ENCODE measurements at places on chromosomes 1 and 21.

GRCh38 chr21:36396971-36397370 lies 11.8 kb downstream of the CHAF1B start:
- no peak for DNase-seq

GRCh38 chr21:27268290-27268689 lies 301.4 kb upstream of the ADAMTS5 start:
- no peak for DNase-seq

- DNase-seq = no peak
Measured at GRCh38 chr1:108829498-108829916, 27.4 kb downstream of the AKNAD1 start.

- no peak for DNase-seq
Measured at GRCh38 chr1:182485861-182486260, 35.9 kb downstream of the RGSL1 start.

DNA sequence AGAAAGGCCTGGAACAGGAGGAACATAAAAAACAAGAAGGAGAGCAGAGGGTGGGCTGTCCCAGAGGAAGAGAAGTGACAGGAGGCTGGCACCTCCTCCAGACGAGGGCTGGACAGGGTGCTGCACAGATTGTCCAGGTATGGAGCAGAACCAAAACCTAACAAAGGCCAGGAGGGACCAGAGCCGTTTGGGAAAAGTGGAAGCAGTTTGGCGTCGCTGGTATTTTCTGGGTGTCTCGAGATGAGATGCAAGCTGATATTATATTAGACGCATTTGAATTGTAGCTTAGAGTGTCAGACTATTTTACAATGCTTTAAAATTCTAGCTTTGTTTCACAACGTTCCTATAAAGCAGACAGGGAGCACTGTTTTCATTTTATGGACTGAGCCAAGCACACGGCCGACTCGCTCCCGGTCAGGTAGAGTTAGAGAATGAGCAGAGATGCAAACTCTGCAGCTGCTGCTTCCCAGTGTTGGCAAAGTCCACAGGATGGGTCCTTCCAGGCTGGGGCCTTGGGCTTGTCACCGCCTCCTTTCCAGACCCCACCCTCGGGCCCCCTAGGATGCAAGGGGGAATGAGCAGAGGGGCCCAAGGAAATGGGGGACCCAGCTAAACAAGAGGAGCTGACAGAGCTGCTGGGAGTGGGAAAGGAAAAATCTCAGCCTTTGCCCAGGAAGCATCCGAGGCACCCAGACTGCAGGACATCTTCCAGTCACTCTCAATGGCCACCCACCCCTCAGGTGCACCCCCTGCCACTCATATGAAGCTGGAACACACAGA lies 60.8 kb upstream of the TMPRSS2 start:
- no peak for DNase-seq

DNA sequence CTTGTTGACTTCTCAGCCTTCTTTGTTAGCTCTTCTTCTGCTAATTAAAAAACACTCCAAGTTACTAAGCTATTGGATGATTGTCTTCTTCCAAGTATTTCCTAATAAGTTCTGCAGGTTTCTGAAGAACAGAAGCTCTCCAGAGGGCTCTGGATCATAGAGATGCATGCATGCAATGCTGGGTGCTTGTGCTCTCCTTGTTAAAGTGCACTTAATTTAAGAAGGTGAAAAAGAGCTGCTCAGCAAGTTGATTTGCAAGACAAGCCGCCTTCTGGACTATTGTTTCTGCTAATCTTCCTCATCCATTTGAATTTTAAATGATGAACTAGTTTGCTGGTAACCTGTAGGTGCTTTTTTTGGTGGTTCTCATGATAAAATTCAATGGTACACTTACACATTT lies 16.1 kb downstream of the RRP15 start:
- DNase-seq = no peak

- peak; percentile 9 for DNase-seq
Measured at GRCh38 chr1:23558140-23558871, 995 bp downstream of the ID3 start.

DNA sequence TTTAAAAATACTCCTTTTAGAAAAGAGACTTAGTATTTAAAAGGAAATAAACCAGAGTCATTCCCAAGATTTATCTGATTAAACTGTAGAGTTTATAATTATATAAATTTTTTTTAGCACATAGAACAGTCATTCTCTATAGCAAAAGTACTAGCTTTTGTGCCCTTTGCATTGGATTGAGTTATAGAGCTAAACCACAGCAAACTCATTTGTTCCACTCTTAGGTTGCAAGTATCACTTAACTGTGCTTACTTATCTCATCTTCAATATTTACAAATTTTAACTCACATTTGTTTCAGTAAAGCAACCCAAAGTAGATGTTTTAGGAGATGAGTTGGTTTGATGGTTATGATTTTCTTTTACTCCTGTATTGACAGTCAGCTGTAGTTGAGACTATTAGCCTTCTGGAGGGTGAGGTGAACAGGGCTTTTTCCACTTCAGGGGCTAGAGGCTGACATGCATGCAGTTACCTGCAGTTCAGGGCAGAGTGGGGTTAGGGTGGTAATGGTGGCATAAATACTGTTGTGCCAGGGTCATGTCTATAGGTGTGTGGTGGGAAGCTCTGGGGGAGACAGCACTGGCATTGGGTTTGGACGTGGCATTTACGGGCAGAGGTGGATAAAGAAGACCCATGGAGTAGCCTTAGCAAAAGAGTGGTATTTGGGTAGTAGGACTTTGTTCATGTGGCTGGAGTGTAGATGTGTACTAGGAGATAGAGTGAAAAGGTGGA lies 42.1 kb downstream of the DYRK1A start:
- DNase-seq = no peak

DNA sequence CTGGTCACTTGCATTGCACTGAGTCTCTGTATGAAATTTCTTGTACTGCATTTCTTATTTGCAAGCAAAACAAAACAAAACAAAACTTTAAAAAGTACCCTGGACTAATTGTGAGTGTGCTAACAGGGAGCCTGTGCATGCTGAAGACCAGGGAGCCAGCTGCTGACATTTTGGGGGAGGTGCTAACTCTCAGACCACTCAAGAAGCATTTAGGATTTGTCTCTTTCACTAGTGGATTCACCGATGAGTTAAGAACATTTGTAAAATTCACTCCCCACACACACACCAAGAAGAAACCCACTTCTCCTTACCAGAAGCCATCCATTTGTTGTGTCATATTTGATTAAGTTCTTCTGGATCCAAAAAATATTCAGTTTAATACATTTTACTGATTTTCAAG lies 95.7 kb upstream of the C1orf105 start:
- DNase-seq = no peak

- DNase-seq = no peak
Measured at GRCh38 chr1:37475380-37476086, 1.2 kb downstream of the ZC3H12A start.

GRCh38 chr21:21396424-21396823 lies 398.2 kb downstream of the NCAM2 start:
- no peak for DNase-seq

GRCh38 chr1:198655459-198656121 lies 16.8 kb downstream of the PTPRC start:
- no peak for DNase-seq

GRCh38 chr21:15627823-15628222 lies 102.0 kb upstream of the USP25 start:
- DNase-seq = no peak

DNA sequence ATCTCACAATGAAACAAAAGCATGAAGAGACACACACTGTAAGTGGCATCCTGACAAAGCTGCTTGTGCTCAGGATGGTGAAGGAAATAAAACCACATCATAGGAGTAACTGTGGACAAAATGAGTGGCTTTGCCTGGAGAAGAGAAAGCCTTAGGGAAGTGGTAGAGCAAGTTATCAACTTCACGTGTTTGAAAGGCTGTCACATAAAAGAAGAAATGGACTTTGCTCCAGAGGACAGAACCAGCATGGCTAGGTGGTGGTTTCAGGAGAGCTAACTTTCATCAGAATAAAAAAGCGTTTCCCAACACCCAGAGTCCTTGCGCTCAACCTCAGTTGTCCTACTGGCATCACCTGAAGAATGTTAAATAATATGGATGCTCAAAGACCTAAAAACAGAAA lies 139.9 kb downstream of the SETD4 start:
- DNase-seq = no peak

DNA sequence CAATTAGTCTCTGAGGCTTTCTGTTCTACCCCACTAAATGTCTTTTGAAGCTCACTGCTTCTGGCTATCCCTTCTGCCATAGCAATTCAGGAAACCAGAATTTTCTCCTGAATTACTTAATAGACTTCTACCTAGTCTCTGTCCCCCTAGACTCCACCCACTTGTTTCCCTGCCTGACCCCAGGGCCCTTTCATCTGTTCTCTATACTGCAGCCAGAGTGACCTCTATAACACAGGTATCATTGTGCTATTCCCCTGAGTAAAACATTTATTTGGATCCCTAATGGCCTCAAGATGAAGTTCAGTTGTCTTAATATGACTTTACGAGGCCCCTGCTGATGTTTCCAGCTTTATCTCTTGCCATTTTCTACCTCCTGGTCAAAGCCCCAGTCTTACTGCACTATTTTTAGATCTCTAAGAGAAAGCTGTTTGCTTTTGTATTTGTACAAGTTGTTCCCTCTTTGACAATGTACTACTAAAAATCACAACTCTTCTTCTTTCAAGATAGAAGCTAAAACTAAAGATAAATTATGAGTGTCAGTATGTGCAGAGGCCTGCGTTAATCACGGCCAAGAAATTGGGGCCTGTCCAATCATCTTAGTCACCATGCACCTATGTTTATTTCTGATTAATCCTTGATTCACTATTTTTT lies 54.5 kb downstream of the ATP1B1 start:
- no peak for DNase-seq

GRCh38 chr1:211822677-211823407 lies 7.7 kb downstream of the LPGAT1 start:
- no peak for DNase-seq

DNA sequence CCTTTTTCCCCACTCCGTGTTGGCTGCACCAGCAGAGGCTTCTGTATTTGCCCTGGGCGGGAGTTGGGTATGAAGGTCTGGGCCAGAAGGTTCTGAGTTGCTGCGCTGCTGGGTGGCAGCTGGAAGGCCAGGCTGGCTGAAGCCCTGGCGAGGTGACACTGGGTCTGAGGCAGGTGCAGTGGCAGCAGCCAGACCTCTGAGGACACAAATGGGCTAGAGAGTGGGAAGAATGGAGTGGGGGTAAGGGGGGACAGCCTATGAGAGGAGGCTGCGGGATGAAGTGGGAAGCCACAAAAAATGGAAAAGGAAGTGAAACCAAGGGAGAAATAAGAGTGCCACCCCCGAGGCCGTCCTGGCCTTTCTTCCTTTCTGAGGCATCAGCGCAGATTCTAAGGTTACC lies 53.2 kb downstream of the STX6 start:
- no peak for DNase-seq

GRCh38 chr21:43775795-43776430 lies at the start of gene CSTB:
TSS of gene CSTB (minus strand) at chr21:43776308. CDS start at chr21:43776269, 39 bp downstream.
- DNase-seq = peak; percentile 89

- no peak for DNase-seq
Measured at GRCh38 chr1:50196081-50196480, 87.4 kb downstream of the ELAVL4 start.

DNA sequence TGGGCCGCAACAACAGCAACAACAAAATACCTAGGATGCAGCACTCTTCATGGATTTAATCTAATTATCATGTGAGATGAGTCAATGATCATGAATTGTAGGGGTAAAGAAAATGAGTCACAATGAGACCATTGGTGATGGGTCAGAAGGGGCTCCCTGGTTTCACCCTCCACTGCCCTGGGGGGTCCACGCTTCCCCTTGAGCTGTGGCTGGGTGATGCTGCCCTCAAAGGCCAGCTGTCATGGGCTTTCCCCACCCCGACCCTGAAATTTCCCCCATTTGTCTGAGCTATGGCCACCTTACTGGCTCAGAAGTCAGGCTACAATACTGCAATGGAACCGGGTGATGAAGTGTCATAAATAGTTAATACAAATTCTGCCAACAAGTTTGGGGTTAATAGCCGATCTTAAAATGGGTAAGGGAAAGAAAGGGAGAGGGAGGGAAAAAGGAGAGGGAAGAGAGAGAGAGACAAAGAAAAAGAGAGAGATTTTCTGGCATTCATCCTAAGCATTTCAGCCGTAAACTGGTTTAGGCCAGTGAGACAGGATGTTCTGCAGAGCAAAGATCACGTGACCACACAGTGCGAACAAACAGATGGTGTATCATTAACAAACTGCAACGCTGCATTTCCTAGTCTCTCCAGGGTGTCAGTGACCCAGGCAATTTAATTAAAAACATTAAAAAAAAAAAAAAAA lies 143.4 kb upstream of the ERRFI1 start:
- DNase-seq = peak; percentile 41

DNA sequence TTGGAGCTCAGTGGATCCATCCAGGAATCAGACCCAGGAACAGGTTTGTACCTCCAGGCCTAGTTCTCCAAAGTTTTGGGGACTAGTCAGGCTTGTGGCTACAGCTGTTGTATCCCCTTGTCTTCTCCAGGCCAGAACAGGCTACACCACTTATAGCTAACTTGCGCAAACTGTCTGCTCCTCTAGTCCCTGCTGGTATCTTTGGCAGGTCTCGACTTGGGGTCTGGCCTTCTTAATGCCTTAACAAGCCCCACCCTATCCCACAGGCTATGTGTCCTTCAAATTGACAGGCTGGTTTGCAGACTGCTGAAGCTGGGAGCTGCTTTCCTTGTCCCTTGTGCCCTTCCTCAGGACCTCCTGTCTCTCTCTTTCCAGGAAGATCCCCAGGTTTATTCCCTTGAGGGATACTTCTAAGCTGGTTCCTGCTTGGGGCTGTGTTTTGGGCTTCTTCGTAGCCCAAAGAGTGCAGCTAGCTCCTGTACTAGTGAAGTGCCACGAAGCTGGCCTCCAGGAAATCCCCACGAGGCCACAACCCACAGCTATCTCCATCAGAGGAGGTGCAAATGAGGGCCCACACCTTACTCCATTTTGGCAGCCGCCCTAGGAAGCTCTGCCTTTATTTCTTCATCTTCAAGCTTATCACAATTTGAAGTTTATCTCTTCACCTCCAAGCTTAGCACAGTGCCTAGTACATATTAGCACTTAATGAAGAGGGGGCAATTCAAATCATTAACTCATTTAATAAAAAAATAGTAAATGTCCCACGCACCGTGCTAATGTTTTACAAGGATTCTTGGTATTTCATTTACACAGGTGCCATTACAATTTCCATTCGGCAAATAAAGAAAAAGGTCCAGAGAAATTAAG lies 683 bp upstream of the DMAP1 start:
- no peak for DNase-seq

- DNase-seq = no peak
Measured at GRCh38 chr1:179137617-179138255, 55.9 kb downstream of the TOR3A start.

- no peak for DNase-seq
Measured at GRCh38 chr21:31887391-31887841, 14.6 kb downstream of the HUNK start.

DNA sequence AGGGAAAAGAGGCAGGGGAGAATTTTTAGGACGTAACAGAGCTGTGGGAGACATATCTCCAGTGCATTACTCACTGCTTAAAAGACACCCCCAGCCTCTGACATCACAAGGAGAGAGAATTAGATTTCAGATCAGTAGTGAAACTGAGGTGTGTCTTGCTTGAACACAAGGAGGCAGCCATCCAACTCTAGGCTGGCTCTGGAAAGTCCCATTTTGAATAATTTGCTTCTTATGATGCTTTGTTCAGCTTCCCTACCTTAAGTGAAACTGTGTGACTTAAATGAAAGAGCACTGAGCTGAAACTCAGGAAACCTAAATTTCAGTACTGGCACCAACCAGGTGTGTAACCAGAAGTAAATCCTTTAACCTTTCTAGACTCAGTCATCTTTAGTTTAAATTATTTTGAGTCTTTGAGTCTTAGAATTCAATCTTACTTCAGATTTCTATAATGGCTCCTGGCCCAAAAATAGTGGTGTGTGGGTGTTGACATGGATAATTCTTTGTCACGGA lies 251.6 kb upstream of the SGIP1 start:
- peak; percentile 56 for DNase-seq

- DNase-seq = no peak
Measured at GRCh38 chr1:215568299-215568692, 1.2 kb downstream of the KCTD3 start.
